ENCODE measurements at places on chromosomes 11 and 22.

GRCh38 chr11:117439256-117439655 is 111.6 kb downstream of the CEP164 start:
- DNase-seq = no peak

DNA sequence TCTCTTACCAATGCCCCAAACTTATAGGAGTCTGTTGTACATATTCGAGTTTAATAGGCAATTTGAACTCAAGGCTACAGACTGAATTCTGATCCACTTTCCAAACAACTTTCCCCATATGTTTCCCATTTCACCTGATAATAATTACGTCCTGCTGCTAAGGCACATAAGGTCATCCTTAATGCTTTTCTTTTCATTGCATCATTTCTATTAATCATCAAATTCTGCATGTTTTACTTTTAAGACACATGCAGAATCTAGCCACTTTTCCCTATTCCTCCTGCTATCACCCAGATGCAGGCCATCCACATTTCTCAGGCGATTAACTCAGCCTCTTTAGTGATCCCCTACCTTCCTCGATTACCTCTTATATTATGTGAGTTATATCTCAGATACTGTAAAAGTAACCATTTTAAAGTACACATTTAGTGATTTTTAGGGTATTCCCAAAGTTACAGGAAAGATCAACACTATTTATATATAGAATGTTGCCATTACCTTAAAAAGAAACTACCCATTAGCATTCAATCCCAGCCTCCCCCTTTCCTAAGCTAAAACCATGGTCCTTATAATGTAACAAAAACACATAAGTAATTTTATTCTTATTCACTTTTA is 14.9 kb downstream of the XKR3 start:
- no peak for DNase-seq

DNA sequence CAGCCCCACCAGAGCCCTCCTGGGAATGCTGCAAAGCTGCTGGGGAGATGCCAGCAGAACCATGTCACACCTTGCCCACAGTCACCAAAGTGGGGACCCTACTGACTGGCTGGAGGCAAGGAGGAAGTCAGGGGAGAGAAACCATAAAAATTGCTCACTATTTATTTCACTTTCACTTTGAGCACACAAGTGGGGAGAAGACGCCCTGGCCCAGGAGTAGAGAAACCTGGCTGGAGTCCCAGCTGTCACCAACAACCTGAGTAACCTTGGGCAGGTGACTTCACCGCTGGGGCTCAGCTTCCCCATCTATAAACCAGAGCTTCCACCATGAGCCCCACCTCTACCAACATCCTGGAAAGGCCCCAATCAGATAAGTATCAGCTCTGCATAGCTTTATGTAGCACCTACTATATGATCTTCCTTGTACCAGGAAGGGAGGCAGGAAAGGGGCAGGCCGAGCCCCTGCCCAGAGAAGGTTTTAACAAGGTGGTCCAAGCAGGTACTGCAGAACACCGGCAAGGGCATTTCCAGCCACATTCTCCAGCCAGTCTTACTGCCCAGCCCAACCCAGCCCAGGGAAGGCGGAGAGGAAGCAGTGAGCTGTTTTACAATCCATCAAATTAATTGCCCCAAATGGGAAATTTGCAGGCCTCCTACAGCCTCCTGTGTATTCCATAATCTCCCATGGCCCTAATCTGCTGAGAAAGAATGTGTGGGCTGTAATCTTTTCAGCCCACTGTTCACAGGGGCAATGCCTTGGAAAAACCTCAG is 27.6 kb downstream of the PLEKHA7 start:
- DNase-seq = peak; percentile 12

- DNase-seq = no peak
Measured at GRCh38 chr11:16807306-16807705, 68.9 kb downstream of the C11orf58 start.

GRCh38 chr11:8593935-8594909 is at the start of gene STK33:
STK33 (minus strand) TSS chr11:8594228; CDS start chr11:8474905, 119,323 bp downstream.
- DNase-seq = no peak

GRCh38 chr11:126548581-126549550 is 193.4 kb downstream of the ST3GAL4 start:
- no peak for DNase-seq

DNA sequence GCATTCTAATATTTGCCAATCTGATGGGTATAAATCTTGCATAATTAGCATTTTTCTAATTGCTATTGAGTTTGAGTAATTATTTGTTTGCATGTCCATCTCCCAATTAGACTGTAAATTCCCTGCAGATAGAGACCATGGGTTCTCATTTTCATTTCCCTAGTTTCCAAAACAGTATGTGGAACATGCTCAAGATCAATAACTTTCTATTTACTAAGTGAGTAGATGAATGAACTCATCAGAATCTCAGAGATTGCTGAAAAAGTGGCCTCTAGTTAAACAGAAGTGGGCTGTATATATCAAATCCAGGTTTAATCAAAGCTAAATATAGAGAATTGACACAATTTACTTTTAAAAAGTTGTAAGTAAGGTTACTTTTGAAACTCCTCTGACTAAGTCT is 138.0 kb upstream of the PGR start:
- no peak for DNase-seq

DNA sequence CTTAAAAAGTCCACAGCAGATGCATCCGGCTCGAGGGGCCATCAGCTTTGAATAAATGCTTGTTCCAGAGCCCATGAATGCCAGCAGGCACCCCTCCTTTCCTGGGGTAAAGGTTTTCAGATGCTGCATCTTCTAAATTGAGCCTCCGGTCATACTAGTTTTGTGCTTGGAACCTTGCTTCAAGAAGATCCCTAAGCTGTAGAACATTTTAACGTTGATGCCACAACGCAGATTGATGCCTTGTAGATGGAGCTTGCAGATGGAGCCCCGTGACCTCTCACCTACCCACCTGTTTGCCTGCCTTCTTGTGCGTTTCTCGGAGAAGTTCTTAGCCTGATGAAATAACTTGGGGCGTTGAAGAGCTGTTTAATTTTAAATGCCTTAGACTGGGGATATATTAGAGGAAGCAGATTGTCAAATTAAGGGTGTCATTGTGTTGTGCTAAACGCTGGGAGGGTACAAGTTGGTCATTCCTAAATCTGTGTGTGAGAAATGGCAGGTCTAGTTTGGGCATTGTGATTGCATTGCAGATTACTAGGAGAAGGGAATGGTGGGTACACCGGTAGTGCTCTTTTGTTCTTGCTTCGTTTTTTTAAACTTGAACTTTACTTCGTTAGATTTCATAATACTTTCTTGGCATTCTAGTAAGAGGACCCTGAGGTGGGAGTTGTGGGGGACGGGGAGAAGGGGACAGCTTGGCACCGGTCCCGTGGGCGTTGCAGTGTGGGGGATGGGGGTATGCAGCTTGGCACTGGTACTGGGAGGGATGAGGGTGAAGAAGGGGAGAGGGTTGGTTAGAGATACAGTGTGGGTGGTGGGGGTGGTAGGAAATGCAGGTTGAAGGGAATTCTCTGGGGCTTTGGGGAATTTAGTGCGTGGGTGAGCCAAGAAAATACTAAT is 1.9 kb downstream of the NEAT1 start:
- DNase-seq = peak; percentile 59

GRCh38 chr11:63951779-63952536 is 13.2 kb downstream of the NAA40 start:
- no peak for DNase-seq

DNA sequence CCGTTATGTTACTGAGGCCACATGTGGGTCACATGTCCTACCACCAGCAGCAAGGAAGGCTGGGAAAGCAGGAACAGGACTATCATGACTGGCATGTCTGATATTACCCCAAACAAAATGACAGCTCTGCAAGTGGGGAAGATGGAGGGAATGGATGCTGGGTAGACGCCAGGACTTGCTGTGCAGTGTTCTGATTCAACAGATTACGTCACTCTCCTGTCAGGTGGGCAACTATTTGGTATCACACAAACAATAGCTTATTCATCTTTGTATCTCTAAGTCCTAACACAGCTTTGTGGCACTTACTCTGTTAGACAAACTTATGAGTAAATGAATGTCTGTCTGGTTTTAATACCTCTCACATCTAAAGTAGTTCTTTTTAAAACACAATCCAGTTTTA is 105.2 kb downstream of the SPON1 start:
- DNase-seq = no peak

All from stimulated activated CD4-positive, alpha-beta T cell treated with anti-CD3 and anti-CD28 coated beads, Interleukin-1b, Interleukin-23, amount 100 ng/mL, for 4 hours (primary cell).